Stimulated activated CD8-positive, alpha-beta memory T cell treated with anti-CD3 and anti-CD28 coated beads, Interleukin-4, amount 100 ng/mL, for 4 hours (primary cell): ENCODE measurements at places on chromosomes 1 and 21.
A peak's percentile ranks its signal among the peaks of the same experiment; 100 is the strongest.

GRCh38 chr1:182629499-182630096, 25.4 kb upstream of the RGS16 start:
- DNase-seq, result peak; percentile 72

- DNase-seq, result no peak
Measured at GRCh38 chr1:228837817-228838716, 102.8 kb downstream of the RHOU start.

DNA sequence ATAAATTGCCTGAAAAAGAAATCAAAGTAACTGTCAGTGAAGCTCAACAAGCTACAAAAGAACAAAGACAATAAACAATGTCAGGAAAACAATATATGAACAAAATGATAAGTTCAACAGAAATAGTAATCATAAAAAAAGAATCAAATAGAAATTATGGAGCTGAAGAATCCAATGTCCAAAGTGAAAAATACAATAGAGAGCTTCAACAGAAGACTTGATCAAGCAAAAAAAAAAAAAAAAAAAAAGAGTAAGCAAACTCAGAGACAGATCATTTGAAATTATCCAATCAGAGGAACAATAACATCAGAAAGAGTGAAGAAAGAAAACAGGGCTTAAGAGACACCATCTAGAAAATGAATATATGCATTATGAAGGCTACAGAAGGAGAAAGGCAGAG, 251.4 kb upstream of the SAMSN1 start:
- DNase-seq, result no peak

- no peak for DNase-seq
Measured at GRCh38 chr1:107740579-107740978, 224.4 kb downstream of the VAV3 start.

- no peak for DNase-seq
Measured at GRCh38 chr1:246425139-246425794, 81.8 kb downstream of the SMYD3 start.

- DNase-seq, result no peak
Measured at GRCh38 chr1:198258491-198258890, 101.7 kb downstream of the NEK7 start.
